Activated T-cell treated with anti-CD3 and anti-CD28 coated beads, Interleukin-2, amount 50 U/mL, for 72 hours (primary cell): ENCODE measurements at places on chromosomes 7 and 10. TPM values are rescaled to one million over a fixed set of nuclear protein-coding genes. Genes with fewer than 3 reads are reported as not detected.

NPC1L1 gene
- total RNA-seq, result 0.12 TPM

DNA sequence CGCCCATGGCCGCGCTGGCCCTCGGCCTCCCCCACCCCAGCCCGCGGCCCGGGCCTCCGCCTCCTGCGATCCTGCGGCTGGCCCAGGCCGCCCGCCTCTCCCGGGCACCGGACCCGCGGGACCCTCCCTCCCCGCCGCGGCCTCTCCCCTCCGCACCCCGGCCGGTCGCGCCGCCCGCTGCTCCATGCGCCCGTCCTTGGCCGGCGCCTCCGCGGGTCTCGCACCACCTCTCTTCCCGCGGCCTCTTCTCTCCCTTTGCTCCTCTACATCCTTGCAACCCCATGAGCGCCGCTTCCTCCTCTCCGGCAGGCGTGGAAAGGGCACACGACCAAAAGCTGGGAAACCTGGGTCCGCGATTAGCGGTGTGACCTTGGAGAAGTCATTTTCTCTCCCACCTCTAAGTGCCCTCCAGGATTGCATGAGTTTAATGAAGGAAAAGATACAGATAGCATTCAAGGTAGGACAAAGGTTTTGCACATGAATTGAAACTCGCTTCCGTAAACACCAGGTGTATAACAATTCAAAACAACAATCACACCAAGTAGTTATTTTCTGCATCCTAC lies 448 bp upstream of the SRPK2 start:
- no peaks in the 10 kb centered on the region for H3K27me3 ChIP-seq
- DNase-seq, result peak; percentile 48
- peak overlapping the region; percentile 98 for H3K4me3 ChIP-seq
- H3K27ac ChIP-seq, result peak overlapping the region; percentile 93

GRCh38 chr10:116444527-116445142 lies 17.0 kb downstream of the PNLIPRP3 start:
- H3K4me3 ChIP-seq, result no peak overlapping the region
- no peak overlapping the region for H3K27ac ChIP-seq
- DNase-seq, result no peak
- no peaks in the 10 kb centered on the region for H3K4me1 ChIP-seq
- no peaks in the 10 kb centered on the region for H3K27me3 ChIP-seq

CALML3 gene
- not detected for total RNA-seq

GRCh38 chr7:3194501-3195141 lies 106.4 kb upstream of the SDK1 start:
- no peak overlapping the region for H3K4me3 ChIP-seq
- no peaks in the 10 kb centered on the region for H3K36me3 ChIP-seq
- peaks cover 4% of the 10 kb centered on the region for H3K4me1 ChIP-seq
- no peak overlapping the region for H3K27ac ChIP-seq
- H3K27me3 ChIP-seq, result peaks cover 6% of the 10 kb centered on the region
- DNase-seq, result no peak

GRCh38 chr7:130994378-130995115 lies 260.5 kb upstream of the KLF14 start:
- peak overlapping the region; percentile 100 for H3K27ac ChIP-seq
- H3K27me3 ChIP-seq, result no peaks in the 10 kb centered on the region
- H3K4me1 ChIP-seq, result peaks cover 84% of the 10 kb centered on the region
- peaks cover 8% of the 10 kb centered on the region for H3K36me3 ChIP-seq
- no peak for DNase-seq

EIF5AL1 gene
- 0.07 TPM for total RNA-seq

DNA sequence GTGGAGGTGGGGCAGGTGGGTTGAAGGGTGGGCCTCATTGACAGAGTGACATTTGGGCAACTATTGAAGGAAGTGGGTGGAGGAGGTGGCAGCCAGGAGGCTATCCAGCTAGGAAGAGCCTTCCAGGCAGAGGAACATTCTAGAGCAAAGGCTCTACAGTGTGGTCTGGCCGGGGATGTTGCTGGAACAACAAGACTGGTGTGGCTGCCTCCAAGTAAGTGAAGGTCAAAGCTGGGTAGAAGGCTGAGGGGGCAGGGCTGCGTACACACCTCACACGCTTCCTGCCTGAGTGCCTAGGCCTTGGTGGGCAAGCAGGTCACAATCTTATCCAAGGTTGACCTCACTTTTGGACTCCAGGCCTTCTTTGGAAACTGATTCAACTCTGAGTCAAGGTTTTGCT lies 6.6 kb downstream of the CPA1 start:
- no peak for DNase-seq
- no peaks in the 10 kb centered on the region for H3K27me3 ChIP-seq
- H3K36me3 ChIP-seq, result peaks cover 2% of the 10 kb centered on the region

DNA sequence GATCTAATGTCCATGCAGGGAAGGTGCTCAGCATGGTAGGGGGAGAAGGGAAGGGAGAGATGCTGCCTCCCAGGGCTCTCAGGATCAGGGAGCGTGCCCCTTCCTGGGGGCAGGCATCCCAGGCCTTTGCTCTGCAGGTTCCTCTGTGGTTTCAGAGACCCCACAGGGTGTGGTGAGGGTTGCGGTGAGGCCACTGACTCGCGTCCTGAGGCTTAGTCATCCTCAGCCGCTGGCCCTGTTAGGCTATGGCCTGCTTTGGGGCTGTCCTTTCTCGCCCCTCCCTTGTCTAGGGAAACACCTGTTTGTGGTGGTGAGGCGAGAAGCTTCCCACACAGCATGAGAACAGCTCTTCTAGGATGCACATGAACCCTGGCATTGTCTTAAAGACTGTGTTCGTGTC lies 558.3 kb upstream of the FOXK1 start:
- H3K4me3 ChIP-seq, result no peak overlapping the region
- DNase-seq, result no peak
- H3K27ac ChIP-seq, result no peak overlapping the region
- H3K27me3 ChIP-seq, result peaks cover 14% of the 10 kb centered on the region

DNA sequence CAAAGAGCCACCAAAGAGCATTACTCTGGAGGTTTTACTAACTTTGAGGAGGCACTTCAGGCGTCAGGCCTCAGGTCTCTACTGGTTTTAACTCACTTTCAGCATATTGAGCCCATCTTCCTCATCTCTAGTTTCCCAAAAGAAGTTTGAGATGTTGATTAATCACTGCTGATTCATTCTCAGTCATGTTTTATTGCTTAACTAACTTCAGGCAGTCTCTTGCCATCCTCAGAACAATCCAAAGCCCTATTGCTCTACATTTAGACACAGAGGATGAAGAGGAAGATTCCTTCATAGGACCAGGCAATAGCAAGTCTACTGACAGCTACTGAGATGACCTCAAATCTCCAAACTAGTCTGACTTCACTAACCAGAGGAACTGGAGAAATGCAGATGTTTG lies 39.1 kb upstream of the BET1 start:
- H3K27me3 ChIP-seq, result peaks cover 34% of the 10 kb centered on the region
- no peaks in the 10 kb centered on the region for H3K4me1 ChIP-seq
- H3K36me3 ChIP-seq, result no peaks in the 10 kb centered on the region
- no peak for DNase-seq
- H3K4me3 ChIP-seq, result no peak overlapping the region
- H3K27ac ChIP-seq, result no peak overlapping the region

DNA sequence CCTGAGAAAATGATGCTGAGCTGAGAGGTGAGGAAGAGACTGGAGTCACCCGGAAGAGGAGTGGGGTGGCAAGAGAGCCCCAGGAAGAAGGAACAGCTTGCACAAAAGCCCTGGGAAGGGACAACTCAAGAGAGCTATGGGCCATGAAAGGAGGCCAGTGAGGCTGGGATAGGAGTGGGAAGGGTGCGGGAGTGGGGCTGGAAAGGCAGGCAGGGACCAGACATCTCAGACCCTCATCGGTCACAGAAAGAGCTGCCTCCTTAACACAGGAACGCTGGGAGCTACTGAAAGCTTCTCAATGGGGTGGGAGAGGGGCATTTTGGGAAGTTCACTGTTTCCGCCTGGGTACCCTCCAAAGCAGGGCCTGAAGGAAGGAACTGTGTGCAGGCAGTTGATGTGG lies 122.0 kb upstream of the UNC5B start:
- peaks cover 27% of the 10 kb centered on the region for H3K27me3 ChIP-seq
- H3K36me3 ChIP-seq, result peaks cover 6% of the 10 kb centered on the region
- H3K4me1 ChIP-seq, result peaks cover 13% of the 10 kb centered on the region
- H3K4me3 ChIP-seq, result no peak overlapping the region

GRCh38 chr7:27564881-27565482 lies 97.7 kb downstream of the HIBADH start:
- H3K36me3 ChIP-seq, result peaks cover 6% of the 10 kb centered on the region
- DNase-seq, result no peak
- H3K4me3 ChIP-seq, result no peak overlapping the region
- no peaks in the 10 kb centered on the region for H3K4me1 ChIP-seq
- no peak overlapping the region for H3K27ac ChIP-seq
- no peaks in the 10 kb centered on the region for H3K27me3 ChIP-seq

- no peak for DNase-seq
- H3K36me3 ChIP-seq, result no peaks in the 10 kb centered on the region
- no peaks in the 10 kb centered on the region for H3K27me3 ChIP-seq
- no peaks in the 10 kb centered on the region for H3K4me1 ChIP-seq
- no peak overlapping the region for H3K27ac ChIP-seq
- no peak overlapping the region for H3K4me3 ChIP-seq
These were observed 43.8 kb downstream of the ETV1 start for GRCh38 chr7:13945670-13946069.

CCNJ gene
- 6.4 TPM for total RNA-seq

- no peak for DNase-seq
- no peak overlapping the region for H3K4me3 ChIP-seq
- peaks cover 7% of the 10 kb centered on the region for H3K27me3 ChIP-seq
- peaks cover 1% of the 10 kb centered on the region for H3K4me1 ChIP-seq
These were observed 12.9 kb downstream of the ATP6V1F start for GRCh38 chr7:128875523-128875948.

GRCh38 chr7:12549106-12549505 lies 21.4 kb upstream of the SCIN start:
- peaks cover 5% of the 10 kb centered on the region for H3K27me3 ChIP-seq
- no peaks in the 10 kb centered on the region for H3K36me3 ChIP-seq
- no peaks in the 10 kb centered on the region for H3K4me1 ChIP-seq
- DNase-seq, result no peak
- no peak overlapping the region for H3K4me3 ChIP-seq
- no peak overlapping the region for H3K27ac ChIP-seq

- H3K4me3 ChIP-seq, result no peak overlapping the region
- peaks cover 15% of the 10 kb centered on the region for H3K27me3 ChIP-seq
- no peak for DNase-seq
- no peak overlapping the region for H3K27ac ChIP-seq
- no peaks in the 10 kb centered on the region for H3K36me3 ChIP-seq
- H3K4me1 ChIP-seq, result peaks cover 9% of the 10 kb centered on the region
These were observed 21.7 kb upstream of the PFKP start for GRCh38 chr10:3045471-3046209.

GRCh38 chr7:158472596-158472995 lies 115.0 kb downstream of the PTPRN2 start:
- H3K27ac ChIP-seq, result no peak overlapping the region
- H3K4me3 ChIP-seq, result no peak overlapping the region
- H3K4me1 ChIP-seq, result no peaks in the 10 kb centered on the region
- no peak for DNase-seq
- H3K36me3 ChIP-seq, result no peaks in the 10 kb centered on the region

CCDC3 gene
- 1.5 TPM for total RNA-seq

HECTD2 gene
- total RNA-seq, result 5.4 TPM

OR6B1 gene
- total RNA-seq, result not detected

CLDN4 gene
- 0.53 TPM for total RNA-seq

DNA sequence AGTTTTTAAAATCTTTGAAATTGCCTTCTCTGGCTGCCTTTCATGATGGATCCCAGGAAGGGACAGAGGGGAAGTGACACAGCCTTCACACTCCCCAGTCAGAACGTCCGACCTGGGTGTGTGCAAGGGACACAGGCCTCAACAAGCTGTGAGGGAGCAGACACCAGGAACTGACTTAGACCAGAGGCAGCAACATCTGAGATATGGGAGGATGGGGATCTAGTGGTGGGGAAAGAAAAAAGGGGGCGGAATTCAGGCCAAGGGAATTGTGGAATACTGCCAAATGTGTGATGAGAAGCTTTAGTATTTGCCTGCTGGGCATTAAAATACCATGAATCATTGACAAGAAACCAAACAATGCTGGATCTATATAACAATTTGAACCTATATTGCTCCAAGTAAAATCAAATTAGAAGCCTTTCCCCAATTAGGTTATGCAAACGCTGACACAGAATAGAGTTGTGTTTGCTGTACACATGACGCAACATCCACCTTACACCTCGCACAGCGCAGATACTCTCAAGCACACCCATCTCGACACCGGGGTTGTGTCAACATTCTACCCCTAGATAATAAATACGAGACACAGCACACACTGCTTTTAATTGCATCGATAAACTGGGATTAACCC lies 17.2 kb upstream of the MNX1 start:
- DNase-seq, result no peak
- H3K27ac ChIP-seq, result no peak overlapping the region
- peaks cover 83% of the 10 kb centered on the region for H3K27me3 ChIP-seq
- H3K4me3 ChIP-seq, result no peak overlapping the region
- no peaks in the 10 kb centered on the region for H3K36me3 ChIP-seq

TMEM248 gene
- total RNA-seq, result 83.8 TPM

DNA sequence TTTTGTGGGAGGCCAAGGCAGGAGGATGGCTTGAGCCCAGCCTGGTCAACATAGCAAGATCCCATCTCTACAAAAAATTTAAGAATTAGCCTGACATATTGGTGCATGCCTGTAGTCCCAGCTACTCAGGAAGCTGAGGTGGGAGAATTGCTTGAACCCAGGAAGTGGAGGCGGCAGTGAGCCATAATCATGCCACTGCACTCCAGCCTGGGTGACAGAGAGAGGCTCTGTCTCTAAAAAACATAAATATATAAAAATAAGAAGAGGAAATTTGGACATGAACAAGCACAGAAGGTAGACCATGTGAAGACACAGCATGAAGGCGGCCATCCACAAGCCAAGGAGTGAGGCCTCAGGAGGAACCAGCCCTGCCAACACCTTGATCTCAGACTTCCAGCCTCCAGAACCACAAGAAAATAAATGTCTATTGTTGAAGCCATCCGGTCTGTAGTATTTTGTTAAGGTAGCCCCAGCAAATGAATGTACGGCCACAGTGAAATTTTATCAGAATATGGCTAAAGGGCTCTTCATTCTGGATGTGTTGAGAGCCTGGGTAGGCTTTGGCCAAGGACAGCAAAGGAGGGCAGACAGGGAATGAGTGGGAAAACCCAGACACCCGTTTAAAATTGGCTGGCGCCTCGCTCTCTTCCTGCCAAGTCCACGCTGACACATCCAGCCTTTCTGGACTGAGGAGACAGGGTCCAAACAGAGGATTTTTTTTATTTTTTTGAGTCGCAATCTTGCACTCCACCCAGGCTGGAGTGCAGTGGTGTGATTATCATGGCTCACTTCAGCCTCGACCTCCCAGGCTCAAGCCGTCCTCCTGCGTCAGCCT lies 12.9 kb upstream of the GRID2IP start:
- no peaks in the 10 kb centered on the region for H3K4me1 ChIP-seq
- no peaks in the 10 kb centered on the region for H3K27me3 ChIP-seq
- no peak for DNase-seq
- peak overlapping the region; percentile 4 for H3K27ac ChIP-seq
- H3K36me3 ChIP-seq, result no peaks in the 10 kb centered on the region

PRSS37 gene
- total RNA-seq, result not detected

COL28A1 gene
- 0.16 TPM for total RNA-seq

DNA sequence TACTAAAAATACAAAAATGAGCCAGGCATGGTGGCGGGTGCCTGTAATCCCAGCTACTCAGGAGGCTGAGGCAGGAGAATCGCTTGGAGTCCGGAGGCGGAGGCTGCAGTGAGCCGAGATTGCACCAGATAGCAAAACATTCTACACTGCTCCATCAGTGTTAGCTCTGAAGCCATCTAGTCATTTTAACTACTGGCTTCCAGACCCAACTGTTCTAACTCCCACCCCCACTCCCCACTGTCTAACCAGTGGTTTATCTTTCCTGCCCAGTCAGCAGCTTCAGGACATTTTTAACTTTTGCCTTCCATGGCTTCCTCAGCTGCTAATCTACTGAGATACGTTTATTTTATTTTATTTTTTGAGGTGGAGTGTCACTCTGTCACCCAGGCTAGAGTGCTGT lies 6.2 kb upstream of the FRAT1 start:
- H3K27me3 ChIP-seq, result no peaks in the 10 kb centered on the region
- no peaks in the 10 kb centered on the region for H3K4me1 ChIP-seq
- H3K36me3 ChIP-seq, result no peaks in the 10 kb centered on the region
